ENCODE measurements at places on chromosomes 5 and 9.

GRCh38 chr5:139461698-139462097 lies 845 bp downstream of the ECSCR start:
- no peak for DNase-seq

DNA sequence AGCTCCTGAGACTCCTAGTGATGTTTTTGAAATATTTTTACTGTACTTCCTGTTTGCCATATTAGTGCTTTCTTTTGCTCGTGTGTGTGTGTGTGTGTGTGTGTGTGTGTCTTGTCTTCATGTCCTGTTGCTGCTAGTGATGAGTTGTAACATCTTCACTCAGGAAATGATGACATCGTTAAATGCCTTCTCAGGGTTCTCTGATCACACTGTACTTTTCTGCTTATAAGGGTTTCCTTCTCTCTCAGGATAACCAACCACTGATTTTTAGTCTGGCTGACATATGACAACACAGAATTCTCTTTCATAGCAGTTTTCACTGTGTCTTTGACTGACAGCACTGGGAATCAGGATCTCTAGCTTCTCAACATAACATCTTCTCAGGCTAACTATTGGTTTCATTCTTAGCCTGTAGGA lies 16.1 kb downstream of the SV2C start:
- no peak for DNase-seq

GRCh38 chr9:95608341-95608740 lies 91.6 kb upstream of the PTCH1 start:
- no peak for DNase-seq

- no peak for DNase-seq
Observed at GRCh38 chr9:113673726-113674125, 202.4 kb upstream of the ZNF618 start.

GRCh38 chr5:165030971-165031370 lies 1525.6 kb downstream of the MAT2B start:
- no peak for DNase-seq

DNA sequence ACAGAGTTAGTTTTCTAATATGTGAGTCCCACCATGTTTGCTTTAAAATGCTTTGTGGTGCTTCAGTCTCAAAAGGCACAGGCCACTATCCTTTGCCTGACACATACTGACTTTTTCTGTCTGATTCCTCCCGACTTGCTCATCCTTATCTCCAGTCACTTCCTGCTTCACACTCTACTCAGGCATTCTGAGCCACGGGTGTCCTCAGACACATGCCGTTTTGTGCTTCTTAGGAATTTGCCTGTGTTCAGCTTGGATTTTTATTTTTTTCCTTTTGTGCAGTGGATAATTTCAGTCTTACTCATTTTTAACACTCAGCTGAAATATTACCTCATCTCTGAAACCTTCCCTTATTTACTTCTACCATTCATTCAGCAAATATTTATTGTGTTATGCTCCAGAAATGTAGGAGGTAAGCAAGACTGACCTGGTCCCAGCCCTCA lies 54.1 kb downstream of the MAN2A1 start:
- no peak for DNase-seq

- DNase-seq = no peak
Observed at GRCh38 chr5:2261004-2261703, 378.4 kb upstream of the IRX4 start.

GRCh38 chr9:78778861-78779374 lies 482.0 kb downstream of the PSAT1 start:
- no peak for DNase-seq

DNA sequence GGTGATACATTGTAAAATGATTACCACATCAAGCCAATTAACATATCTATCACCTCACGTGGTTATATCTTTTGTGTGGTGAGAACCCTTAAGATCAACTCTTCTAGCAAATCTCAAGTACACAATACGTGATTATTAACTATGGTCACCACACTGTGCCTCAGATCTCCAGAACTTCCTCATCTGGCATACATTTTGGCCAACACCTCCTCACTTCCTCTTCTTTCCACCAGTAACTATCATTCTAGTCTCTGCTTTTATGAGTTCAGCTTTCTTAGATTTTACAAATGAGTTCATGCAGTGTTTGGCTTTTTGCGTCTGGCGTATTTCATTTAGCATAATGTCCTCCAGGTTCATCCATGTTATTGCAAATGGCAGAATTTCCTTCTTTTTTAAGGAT lies 35.8 kb downstream of the PRKACG start:
- DNase-seq = no peak

DNA sequence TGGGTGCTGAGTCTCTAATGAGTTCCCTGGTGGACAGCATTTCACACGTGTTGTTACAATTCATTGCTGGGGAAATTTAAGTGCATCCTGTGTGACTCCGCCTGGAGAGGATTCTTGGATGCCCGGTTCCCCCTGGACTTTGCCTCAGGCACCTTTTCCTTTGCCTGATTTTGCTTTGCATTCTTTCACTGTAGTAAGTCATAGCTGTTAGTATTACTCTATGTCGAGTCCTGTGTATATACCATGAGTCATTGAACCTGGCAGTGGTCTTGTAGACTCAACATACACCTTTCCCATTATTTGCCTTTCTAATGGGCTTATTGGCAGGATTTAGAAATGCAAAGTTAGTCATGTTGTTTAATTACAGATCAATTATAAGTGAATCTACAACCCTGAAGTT lies 81.9 kb upstream of the DHFR start:
- DNase-seq = no peak

GRCh38 chr5:135942202-135942771 lies 12.5 kb downstream of the LECT2 start:
- no peak for DNase-seq

DNA sequence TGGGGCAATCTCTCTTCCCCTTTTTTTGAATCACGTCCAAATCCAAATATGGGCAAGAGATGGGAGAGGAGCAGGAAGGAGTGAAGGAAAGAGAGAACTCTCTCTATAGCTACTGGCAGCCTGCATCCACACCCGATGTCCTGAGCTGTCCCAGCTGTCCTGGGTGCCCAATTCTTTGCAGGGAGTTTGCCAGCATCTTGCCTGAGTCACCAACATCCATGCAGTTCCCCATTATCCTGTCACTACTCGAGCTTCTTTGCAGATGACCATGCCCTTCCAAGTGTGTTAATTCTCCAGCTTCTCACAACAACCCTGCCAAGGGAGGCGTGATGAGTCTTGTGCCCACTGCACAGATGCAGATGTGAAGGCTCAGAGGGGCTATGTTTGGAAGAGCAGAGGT lies 127.1 kb downstream of the NSG2 start:
- no peak for DNase-seq

GRCh38 chr5:14599476-14600127 lies 18.0 kb downstream of the OTULINL start:
- DNase-seq = no peak

DNA sequence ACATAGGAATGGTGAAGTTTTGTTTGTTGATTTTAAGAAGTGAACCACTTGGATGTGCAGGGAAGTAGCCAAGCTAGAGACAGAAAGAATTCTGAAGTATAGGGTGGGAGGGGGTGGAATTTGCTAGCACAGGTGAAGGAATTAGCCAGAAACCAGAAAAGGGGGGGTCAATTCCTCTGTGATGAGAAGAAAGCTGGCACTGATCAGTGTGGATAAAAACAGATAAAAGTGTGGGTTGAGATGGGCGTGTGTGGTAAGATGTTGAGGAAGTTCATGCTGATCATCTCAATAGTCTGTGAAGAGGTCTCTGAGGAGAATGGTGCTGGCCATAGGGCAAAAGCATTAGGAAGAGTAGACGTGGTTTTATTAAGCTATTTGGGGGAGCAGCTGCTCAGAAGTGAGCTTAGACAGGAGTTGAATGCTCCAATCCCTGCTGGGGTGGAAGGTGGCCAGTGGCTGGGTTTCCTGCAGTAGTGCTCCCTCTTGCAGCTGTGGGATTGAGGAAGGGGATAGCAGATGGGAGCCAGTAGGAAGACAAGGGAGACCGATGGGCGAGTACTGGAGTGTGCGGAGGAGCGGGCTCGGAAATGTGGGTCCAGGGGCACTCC lies 88.7 kb upstream of the ELL2 start:
- no peak for DNase-seq

DNA sequence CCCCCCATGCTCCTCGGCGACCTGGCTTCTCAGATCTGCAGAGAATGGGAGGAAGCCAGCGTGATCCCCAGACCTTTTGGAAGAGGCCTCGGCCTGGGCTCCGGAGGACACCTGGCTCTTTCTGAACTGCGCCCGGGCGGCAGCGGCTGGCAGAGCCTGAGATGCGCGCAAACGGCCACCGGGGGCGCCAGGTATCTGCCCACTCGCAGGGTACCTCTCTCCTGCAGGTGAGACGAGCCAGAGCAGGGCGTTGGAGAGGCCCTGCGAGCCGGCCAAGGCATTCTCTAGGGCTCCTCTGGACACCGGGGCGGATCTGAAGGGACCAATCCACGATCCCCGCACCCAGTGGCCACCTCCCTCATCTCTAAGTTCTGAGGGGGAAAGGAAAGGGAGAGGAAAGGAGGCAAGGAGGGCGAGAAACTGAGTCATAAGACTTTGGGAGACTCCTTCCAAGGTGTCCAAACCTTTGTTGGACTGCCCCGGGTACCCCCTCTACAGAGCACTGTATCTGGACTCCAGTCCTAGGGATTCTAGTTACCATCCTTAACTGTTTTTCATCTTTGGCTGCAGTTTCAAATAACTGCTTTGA lies 55.0 kb upstream of the SLC46A2 start:
- no peak for DNase-seq

DNA sequence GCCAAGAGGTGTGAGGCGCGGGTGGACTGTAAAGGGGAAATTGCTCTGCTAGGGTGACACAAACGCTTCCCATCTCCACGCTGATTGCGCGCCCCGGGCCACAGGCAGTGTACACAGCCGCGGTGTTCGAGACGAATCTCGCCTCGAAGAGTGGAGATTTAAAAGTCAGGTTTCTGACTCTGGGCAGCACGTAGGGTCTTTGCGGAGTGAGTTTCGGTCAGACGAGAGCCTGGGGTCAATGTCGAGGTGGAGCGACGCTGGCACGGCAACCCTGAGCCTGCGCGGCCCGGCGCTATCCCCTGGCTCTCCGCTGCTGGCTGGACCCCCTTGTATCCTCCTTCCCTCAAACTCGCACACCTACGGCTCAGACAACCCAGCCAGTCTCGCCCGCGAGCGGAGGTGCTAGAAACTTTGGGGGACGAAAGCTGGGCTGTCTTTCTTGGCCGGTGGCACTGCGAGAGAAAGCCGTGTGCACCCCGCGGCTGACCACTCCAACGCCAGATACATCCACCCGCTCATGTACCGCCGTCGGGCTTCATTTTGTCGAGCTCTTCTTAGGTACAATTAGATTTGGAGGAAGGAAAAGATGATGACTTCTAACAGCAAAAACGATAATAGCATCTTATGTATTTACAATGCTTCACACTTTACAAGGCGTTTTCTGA lies 5.4 kb upstream of the FOXB2 start:
- DNase-seq = no peak

GRCh38 chr5:113526421-113526820 lies 12.9 kb downstream of the YTHDC2 start:
- DNase-seq = no peak

- no peak for DNase-seq
Observed at GRCh38 chr9:27310582-27310981, 13.6 kb upstream of the EQTN start.

DNA sequence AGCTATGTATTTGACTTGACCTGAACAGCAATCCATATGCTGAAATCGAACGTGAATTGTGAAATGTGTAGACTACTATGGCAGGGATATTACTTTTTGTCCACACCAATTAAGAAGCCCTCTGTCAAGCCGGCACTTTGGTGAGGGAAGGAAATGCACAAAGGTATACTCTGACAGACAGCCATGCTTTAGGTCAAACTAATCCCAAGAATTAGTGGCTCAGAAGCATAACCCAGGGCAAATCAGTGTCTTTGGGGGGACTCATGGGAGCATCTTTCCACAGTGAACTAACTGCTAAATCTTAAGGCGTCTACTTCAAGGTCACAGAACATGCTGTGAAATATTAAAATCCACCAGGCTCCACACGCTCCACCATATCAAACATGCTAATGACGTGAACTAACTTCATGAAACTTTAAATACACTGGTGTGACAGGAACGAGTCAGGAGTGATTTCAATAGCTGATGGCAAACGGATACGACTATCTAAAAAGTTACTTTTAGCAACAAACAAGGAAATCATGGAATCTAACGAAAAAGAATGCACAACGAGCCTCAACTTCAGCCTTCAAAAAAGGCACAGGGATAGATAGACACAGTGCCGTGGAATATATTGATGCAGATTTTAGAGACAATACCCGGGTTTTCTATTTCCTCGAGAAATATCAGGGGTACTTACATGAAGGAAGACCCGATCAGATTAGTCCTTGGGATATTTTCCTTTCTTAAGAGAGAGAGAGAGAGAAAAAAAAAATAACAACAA lies 527 bp downstream of the MEF2C start:
- DNase-seq = no peak

- no peak for DNase-seq
Observed at GRCh38 chr9:136607334-136607919, 55.3 kb upstream of the EGFL7 start.

DNA sequence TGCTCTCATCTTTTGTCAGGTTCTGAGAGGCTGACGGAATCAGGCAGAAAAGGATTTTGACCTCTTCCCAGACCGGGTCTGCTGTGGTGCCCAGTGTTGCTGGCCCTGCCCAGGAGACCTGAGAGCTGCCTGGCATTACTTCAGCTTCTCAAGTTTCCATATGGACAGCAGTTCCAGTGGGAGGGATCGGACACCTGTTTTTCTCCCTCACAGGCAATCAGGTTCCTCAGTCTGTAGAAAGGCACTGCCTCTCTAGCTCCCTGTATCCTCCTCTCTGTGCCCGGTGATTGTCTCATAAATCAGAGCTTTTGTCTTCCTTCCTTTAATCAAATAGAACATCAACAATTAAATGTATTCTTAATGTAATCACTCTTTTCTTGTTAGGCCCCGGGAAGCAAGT lies 198.7 kb downstream of the SEMA6A start:
- DNase-seq = no peak

DNA sequence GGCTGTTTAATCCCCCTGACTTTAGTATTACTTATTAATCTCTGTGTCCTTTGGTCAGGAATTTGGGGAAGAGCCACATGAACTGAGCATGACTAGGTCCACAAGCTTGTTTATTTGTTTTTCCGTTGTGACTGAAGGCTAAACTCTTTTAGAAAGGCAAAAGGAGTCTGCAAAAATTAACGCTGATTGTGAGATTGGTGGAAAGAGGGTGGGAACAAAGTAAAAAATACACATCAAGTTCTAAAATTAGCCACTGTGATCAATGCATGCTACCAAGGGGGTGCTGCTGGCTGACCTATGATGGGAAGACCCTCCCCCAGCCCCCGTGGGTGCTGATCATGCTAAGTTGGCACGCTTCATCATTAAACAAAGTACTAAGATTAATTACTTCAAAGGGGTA lies 356.8 kb downstream of the ADGRV1 start:
- DNase-seq = no peak

DNA sequence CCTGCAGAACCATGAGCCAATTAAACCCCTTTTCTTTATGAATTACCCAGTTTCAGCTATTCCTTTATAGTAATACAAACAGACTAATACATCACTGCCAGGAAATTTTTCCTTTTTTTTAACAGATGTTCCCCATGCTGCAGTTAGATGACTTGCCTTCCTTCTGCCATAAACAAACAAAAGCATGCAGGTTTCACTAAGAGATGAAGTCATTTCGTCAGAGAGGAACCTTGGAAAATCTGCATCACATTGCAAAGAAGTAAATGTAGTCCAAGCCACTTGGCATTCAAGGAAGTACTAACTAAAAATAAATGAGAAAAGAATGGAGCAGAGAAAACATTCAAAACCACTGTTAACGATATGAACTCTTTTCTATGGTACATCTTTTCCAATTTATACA lies 194.1 kb upstream of the EFNA5 start:
- no peak for DNase-seq

All from large intestine (tissue), 12 donors.